CD4-positive, alpha-beta T cell (primary cell): ENCODE measurements at places on chromosomes 13 and 19.

GRCh38 chr13:111302045-111302726 is 18.3 kb upstream of the TEX29 start:
- no peak for DNase-seq
- H3K4me1 ChIP-seq: no peaks in the 10 kb centered on the region
- H3K27me3 ChIP-seq: no peaks in the 10 kb centered on the region
- peaks cover 81% of the 10 kb centered on the region for H3K36me3 ChIP-seq
- H3K4me3 ChIP-seq: no peak overlapping the region

GRCh38 chr19:17458970-17459369 is 1.8 kb downstream of the NXNL1 start:
- H3K4me1 ChIP-seq: peaks cover 5% of the 10 kb centered on the region
- H3K36me3 ChIP-seq: no peaks in the 10 kb centered on the region
- no peak overlapping the region for H3K4me3 ChIP-seq
- no peak overlapping the region for H3K27ac ChIP-seq

DNA sequence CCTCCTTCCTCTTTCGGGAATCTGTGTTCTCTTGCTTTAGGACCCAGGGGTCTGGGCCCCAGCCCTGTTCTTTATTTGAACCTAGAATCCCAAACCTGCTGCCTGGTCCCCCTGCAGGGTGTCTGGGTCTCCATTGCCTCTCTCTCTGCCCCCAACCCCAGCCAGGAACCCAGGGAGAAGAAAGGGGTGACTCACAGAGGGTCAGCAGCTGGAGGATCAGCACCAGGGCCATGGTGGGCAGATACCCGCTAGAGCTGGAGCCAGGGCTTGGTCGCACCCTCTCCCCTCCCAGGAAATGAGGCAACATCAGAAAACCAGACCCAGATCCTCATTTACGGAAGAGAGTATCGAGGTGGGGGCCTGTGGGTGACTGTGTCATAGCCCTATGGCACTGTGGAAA is at the start of gene OSCAR:
TSS of gene OSCAR (minus strand) at position 243 of the 400 bp plus-strand sequence. CDS start at position 232, 11 bp downstream.
- peaks cover 3% of the 10 kb centered on the region for H3K36me3 ChIP-seq
- H3K4me3 ChIP-seq: peak within 1 kb of the TSS; percentile 25
- H3K27ac ChIP-seq: no peak within 1 kb of the TSS
- DNase-seq: no peak
- H3K27me3 ChIP-seq: peaks cover under 1% of the 10 kb centered on the region

DNA sequence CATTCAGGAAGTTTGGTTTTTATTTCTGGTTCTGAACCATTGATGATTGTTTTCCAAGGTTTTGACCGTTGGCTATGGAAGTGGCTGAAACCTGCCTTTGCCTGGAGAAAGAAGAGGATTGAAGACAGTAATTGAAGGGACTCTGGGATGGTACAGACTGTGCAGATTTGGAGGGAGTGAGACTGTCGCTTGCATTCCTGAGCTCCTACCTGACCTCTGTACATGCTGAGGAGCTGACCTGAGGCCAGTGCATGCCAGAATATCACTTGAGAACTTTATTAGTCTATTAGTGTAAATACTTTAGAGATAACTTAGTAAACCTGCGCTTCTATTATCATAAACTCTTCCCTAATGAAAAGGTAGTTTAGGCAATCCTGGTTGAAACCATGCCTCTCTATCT is 276.4 kb downstream of the IRS2 start:
- no peak overlapping the region for H3K27ac ChIP-seq
- H3K36me3 ChIP-seq: no peaks in the 10 kb centered on the region
- no peak for DNase-seq
- no peak overlapping the region for H3K4me3 ChIP-seq

- no peaks in the 10 kb centered on the region for H3K27me3 ChIP-seq
- DNase-seq: no peak
- H3K4me1 ChIP-seq: no peaks in the 10 kb centered on the region
- no peak overlapping the region for H3K27ac ChIP-seq
These were observed 42.0 kb downstream of the ZNF486 start for GRCh38 chr19:20209051-20209450.

DNA sequence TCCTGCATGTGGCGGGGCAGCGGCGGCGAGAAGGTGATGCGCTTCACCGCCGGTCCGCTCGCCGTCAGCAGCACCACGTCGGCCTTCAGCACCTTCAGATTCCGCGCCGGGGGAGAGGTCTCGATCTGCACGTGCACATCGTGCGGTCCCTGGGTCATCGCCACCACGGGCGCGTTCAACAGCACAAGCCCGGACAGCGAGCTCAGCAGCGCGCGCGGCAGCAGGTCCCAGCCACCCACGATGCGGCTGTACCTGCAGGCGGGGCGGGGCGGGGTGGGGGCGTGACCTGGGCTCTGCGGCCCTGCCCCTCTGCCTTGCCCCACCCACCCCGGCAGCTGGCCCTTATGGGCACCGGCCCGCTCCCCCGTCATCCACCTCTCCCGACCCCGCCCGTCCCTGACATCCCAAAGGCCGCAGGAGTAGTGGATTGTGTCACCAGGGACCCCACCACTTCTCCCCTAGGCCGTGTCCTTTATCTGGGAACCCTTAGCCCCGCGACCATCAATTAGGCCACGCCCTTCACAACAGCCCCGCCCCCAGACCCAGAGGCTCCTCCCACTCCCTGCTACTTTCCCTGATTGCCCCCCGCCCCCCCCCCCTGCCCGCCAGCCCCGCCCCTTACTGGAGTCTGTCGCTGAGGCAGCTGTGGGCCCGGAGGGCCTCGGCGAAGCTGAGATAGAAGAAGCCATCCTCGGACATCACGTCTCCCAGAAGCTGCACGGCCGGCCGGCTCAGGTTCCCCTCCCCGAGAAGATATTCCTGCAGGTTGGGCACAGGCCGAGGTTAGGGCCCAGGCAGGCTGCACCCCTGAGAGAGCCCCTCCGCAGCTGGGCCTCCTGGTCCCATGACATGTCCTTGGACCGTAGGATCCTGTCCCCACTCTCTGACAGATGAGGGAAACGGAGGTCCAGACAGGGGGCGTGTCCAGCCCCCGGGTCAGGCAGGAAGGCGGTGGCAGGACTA is 6.1 kb downstream of the IL4I1 start:
- no peaks in the 10 kb centered on the region for H3K27me3 ChIP-seq
- DNase-seq: peak; percentile 71
- no peak overlapping the region for H3K27ac ChIP-seq
- peaks cover 32% of the 10 kb centered on the region for H3K4me1 ChIP-seq

GRCh38 chr19:51602189-51602854 is 27.9 kb downstream of the SIGLEC5 start:
- H3K27ac ChIP-seq: no peak overlapping the region
- peaks cover 4% of the 10 kb centered on the region for H3K4me1 ChIP-seq
- peaks cover 20% of the 10 kb centered on the region for H3K27me3 ChIP-seq
- H3K36me3 ChIP-seq: no peaks in the 10 kb centered on the region

- H3K4me1 ChIP-seq: peaks cover 86% of the 10 kb centered on the region
- H3K4me3 ChIP-seq: no peak overlapping the region
- H3K27me3 ChIP-seq: no peaks in the 10 kb centered on the region
- no peak for DNase-seq
- H3K36me3 ChIP-seq: peaks cover 8% of the 10 kb centered on the region
- H3K27ac ChIP-seq: no peak overlapping the region
These were observed 3.0 kb downstream of the AKT2 start for GRCh38 chr19:40282209-40282580.

DNA sequence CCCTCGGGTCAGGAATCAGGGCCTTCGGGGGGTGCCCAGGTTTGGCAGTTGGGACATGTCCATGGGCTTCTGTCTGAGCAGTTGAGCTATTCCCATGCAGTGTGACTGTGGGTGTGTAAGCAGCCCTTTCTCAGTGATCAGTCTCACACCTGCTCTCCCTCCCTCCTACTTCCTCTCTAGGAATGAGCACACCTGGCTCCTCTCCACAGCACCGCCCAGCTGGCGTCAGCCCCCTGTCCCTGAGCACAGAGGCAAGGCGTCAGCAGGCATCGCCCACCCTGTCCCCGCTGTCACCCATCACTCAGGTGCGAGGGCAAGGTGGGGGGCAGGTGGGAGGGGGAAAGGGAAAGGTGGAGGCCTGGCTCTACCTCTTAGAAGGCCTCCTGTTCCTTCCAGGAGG is 25.9 kb downstream of the COMP start:
- H3K27ac ChIP-seq: no peak overlapping the region
- peaks cover 2% of the 10 kb centered on the region for H3K36me3 ChIP-seq
- DNase-seq: no peak
- H3K4me1 ChIP-seq: no peaks in the 10 kb centered on the region
- H3K27me3 ChIP-seq: no peaks in the 10 kb centered on the region
